ENCODE measurements at places on chromosomes 5 and 9. TPM values are rescaled to one million over a fixed set of nuclear protein-coding genes. Genes with fewer than 3 reads are reported as not detected.

DNA sequence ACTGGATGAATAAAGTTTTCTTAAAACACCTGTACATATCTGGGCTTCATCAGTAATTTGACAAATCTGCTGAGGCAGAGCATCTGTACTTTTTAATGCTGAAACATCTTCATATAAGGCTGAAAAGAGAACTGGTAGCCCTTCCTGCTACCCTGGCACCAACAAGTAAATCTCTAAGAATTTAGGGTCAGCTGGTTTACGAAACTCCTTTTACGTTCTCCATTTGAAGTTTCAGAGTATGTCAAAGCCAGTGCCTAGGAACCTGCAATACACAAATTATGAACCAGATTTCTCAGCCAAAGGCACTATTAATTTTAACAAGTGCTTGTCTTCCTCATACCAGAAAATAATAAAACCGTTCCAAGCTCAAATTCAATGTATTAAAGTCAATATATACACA lies 3.8 kb downstream of the ZFAND5 start:
- no peak overlapping the region for H3K27ac ChIP-seq
- DNase-seq: no peak
- peaks cover 11% of the 10 kb centered on the region for H3K4me1 ChIP-seq

- H3K27ac ChIP-seq: no peak overlapping the region
- H3K4me3 ChIP-seq: peak overlapping the region; percentile 67
- H3K4me1 ChIP-seq: no peaks in the 10 kb centered on the region
- DNase-seq: peak; percentile 61
- no peaks in the 10 kb centered on the region for H3K36me3 ChIP-seq
Observed at GRCh38 chr5:84382363-84383295, 2.1 kb downstream of the EDIL3 start.

GRCh38 chr9:83932011-83932410 lies 10.8 kb upstream of the KIF27 start:
- H3K36me3 ChIP-seq: no peaks in the 10 kb centered on the region
- no peak overlapping the region for H3K27ac ChIP-seq
- H3K4me1 ChIP-seq: peaks cover 9% of the 10 kb centered on the region
- DNase-seq: no peak
- H3K27me3 ChIP-seq: no peaks in the 10 kb centered on the region
- H3K4me3 ChIP-seq: no peak overlapping the region

DNA sequence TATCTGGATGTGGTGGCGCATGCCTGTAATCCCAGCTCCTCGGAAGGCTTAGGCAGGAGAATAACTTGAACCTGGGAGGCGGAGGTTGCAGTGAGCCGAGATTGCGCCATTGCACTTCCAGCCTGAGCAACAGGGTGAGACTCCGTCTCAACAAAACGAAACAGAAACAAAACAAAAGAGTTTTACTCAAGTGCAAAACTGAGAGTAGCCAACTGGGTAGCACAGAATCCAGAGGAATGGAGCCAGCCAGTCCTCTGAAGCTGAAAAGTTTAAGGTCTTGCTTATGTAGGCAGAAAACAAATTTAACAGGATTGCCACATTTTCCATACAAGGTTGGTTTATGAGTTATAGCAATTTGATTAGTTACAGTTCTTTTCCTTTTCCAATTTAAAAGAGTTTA lies 32.0 kb downstream of the SPIN1 start:
- no peak overlapping the region for H3K27ac ChIP-seq
- no peaks in the 10 kb centered on the region for H3K4me1 ChIP-seq
- H3K27me3 ChIP-seq: no peaks in the 10 kb centered on the region
- H3K36me3 ChIP-seq: peaks cover 4% of the 10 kb centered on the region

DNA sequence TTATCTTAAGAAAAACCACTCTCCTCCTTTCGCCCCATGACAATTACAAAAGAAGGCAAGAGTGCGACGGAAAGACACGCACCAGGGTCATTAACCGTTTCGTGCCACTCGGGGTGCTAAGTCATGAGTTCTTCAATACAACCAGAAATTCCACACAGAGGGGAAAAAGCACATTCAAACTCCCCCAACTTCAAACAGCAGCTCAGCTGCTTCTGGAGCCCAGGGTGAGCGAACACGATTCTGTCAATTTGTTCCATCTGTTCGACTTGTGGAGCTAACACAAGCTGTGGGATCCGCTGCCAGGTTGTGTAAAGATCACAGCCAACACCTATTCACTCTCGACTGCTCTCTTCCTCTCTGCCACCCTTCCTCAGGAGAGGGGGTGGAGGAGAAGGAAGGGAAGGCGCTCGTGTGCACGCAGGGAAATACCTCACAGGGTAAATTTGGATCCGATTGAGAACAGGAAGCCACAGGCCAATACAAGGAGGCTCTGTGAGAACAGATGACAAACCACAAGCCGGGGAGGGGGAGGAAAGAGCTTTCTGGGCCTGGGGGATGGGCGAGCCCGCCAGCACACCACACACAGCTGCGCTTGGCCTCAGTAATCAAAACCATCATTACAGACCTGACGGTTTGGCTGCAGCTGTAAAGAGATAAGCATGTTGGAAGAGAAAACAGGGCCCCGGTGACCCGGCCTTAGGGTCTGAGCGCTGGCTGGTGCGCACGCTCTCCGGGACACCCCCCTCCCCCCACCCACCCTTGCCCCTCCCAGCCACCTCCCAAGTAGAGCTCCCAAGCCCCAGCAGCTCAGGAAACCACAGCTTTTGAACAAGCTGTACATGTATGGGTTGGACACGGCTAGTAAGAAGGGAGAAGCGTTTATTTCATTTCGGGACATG lies 54.3 kb downstream of the PTCH1 start:
- peaks cover 10% of the 10 kb centered on the region for H3K36me3 ChIP-seq
- H3K27ac ChIP-seq: peak overlapping the region; percentile 80
- peaks cover 70% of the 10 kb centered on the region for H3K4me1 ChIP-seq
- DNase-seq: peak; percentile 90

DNA sequence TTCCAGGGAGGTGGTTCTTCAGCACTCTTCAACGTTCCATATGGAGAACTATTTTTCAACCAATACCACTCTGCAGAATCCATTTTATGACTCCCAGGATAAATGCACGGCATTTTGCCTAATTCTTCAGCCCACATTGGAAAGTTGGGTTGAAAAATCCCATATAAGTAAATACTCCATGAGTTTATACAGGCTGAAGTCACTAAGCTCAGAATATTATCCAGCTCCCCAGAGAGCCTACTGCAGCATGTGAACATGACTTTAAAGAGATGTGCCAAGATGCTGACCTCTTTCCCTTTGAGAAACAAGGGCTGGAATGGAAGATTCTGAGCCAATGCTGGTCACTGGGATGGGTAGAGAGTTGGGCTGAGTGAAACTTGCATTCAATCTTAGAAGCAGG lies 111.9 kb upstream of the SLIT3 start:
- no peaks in the 10 kb centered on the region for H3K36me3 ChIP-seq
- no peak for DNase-seq
- no peak overlapping the region for H3K27ac ChIP-seq
- H3K4me1 ChIP-seq: no peaks in the 10 kb centered on the region
- no peak overlapping the region for H3K4me3 ChIP-seq

DNA sequence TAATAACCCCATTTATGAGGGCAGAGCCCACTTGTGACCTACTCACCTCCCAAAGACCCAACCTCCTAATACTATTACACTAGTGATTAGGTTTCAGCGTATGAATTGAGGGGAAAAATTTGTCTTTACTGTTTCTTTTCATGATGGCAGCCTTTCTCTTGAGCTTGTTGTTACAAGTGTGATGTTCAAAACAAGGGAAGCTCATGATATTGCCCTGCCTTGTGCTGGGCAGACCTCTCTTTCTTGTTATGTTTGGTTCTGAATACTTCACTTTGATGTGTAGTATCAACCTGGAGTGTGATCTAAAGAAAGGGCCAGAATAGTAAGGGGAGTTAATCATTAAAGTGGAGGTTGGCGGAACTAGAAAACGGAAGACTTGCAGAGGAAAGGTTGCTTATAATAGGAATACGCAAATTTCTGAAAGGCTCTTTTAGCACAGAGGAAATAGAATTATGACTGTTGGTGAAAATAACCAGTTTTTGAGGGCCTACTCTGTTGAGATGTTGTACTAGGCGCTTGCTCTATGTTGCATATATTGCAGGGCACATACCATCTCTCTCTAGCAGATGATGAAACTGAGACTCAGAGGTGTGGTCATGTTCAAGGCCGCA lies 68.2 kb downstream of the MELK start:
- peaks cover 2% of the 10 kb centered on the region for H3K36me3 ChIP-seq
- H3K4me1 ChIP-seq: no peaks in the 10 kb centered on the region
- no peaks in the 10 kb centered on the region for H3K27me3 ChIP-seq
- peak; percentile 27 for DNase-seq

SOX30 gene
- total RNA-seq: 0.43 TPM

ADGRD2 gene
- not detected for total RNA-seq

F2RL2 gene
- total RNA-seq: 0.49 TPM

FCN2 gene
- not detected for total RNA-seq

PCDHB16 gene
- total RNA-seq: 3.6 TPM

ANKDD1B gene
- total RNA-seq: 9.4 TPM

All from lung (tissue), 17 donors.